ENCODE measurements at places on chromosomes 5 and 9. TPM values are rescaled to one million over a fixed set of nuclear protein-coding genes. Genes with fewer than 3 reads are reported as not detected.

The ECSCR gene
- total RNA-seq, result 5.5 TPM

The TLR4 gene
- total RNA-seq, result 10.8 TPM

The TESK1 gene
- total RNA-seq, result 11.7 TPM

The C6 gene
- total RNA-seq, result not detected

The DMRT3 gene
- 0.16 TPM for total RNA-seq

The HAPLN1 gene
- total RNA-seq, result 15.1 TPM

The LIX1 gene
- 8.3 TPM for total RNA-seq

The RNF180 gene
- total RNA-seq, result 102 TPM

GRCh38 chr5:89204756-89205155, 321.8 kb upstream of the MEF2C start:
- no peak for DNase-seq

DNA sequence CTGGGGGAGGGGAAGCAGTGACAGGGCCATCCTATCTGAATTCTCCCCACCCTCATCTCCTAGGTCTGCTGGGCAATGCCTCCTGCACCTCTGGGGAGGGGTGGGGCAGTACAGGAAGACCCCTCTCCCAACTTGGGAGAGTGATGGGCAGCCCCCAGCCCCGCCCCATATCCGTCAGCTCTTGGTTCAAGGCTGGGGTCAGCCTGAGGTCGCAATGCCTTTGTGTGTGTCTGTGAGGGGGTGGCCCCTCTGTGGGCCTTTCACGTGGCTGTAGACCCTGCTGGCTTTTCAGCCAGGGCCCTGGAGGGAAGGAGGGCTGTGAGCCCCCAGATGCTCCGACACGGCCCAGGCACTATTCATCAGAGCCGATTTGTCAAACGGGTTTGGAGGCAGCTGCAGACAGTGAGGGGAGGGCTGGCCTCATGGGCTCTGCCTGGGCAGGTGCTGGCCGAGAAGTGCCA, 49.5 kb upstream of the RNU6ATAC start:
- DNase-seq, result no peak

GRCh38 chr5:137501226-137501625, 2.1 kb upstream of the SPOCK1 start:
- no peak for DNase-seq

- no peak for DNase-seq
Measured at GRCh38 chr5:159730285-159730684, 186.0 kb upstream of the ADRA1B start.

GRCh38 chr5:75567710-75568109, 43.5 kb upstream of the ANKDD1B start:
- no peak for DNase-seq

DNA sequence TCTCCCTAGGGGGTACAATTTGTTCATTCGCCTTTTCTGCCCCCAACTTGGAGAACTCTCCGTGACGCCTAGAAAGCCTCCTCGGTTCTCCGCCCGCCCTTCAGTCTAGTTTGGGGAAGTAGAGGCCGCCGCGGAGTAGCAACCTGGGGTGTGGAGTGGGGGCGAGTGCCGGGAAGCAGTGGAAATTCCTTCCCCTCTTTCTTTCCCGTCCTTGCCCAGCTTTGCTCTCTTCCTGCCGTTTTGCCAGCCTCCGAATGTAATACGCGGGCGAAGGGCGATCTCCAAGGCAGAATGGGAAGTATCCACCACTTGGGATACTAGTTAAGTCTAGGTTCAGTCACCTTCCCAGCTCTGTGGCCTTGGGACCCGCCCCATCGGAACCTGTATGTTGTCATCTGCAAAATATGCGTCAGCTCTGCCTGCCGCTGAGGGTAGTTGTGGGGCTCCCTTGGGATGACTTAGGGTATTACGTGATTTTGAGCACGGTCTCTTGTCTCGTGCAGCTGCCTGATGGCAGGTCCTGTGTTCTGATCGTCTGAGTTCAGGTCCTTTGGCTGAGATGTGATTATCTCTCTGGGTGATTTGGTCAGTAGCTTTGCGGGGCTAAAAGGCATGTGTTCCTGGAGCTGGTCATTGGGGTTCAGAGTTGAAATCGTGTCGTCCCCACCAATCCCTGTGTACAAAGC, 724 bp downstream of the PAM start:
- peak; percentile 46 for DNase-seq

DNA sequence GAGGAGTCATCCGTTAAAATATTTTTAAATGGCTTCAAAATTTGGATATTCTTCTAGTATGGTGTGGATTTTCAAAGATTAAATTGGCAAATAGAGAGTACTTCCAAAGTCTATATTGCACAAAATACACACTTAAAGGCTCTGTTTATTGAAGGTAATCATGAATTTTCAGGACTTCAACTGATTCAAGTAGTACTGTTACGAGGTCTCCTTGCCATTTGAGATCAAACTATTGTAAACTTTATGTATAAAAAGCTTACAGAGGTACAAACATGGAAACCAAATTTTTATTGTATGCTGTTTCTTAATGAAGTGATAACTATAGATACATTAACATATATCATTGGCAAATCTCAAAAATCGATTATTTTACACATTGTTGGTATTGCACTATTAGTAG, 2.5 kb downstream of the ERBIN start:
- DNase-seq, result no peak

DNA sequence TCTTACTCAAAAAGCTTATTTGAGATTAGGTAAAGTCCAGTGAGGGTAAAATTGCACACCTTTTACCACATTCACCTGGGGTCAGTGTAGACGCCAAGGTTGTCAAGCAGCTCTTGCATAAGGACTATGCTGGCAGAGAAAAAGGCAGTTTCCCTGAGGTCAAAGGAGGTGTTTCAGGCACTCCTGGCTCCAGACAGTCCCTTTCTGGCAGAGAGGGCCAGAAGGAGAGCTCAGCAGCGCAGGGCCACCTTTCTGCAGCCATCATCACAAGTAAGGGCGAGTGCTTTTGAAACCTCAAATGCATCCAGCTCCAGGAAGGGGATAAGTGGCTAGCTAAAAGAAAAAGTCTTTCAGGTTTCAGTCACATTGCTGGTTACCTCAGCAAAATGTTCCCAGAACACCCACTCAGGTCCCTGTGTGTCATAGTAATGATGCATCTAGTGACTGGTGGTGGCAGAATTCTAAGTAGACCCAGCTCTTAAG, 16.7 kb upstream of the IL13 start:
- DNase-seq, result no peak

All from occipital lobe (tissue), 3 donors.